Right kidney (tissue), 9 donors: ENCODE measurements at places on chromosomes 2 and 18.

- no peak for DNase-seq
Observed at GRCh38 chr2:225367482-225367881, 32.0 kb upstream of the NYAP2 start.

GRCh38 chr2:218043701-218044109 lies 25.3 kb upstream of the RUFY4 start:
- no peak for DNase-seq

DNA sequence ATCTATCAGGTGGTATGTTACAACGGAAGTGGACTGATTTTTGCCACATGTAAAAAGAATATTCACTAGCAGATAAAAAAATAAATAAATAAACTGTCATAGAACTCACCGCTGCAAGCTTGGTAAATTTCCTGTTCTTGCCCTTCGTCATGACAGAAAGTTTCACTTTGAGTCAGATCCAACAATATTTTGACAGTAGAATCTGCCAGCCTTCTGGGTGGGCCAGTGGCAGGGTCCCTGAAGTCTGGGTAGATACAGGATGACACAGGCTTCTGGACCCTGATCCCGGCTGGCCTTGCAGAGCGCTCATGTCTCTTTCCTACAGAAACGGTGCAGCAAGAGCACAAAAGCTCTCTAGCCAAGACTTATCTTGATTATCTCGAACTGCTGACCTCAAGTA lies 97.8 kb upstream of the PMAIP1 start:
- DNase-seq: no peak

GRCh38 chr2:236587861-236588815 lies 18.5 kb downstream of the ACKR3 start:
- no peak for DNase-seq

GRCh38 chr2:237915576-237915975 lies 51.2 kb upstream of the UBE2F start:
- DNase-seq: no peak

DNA sequence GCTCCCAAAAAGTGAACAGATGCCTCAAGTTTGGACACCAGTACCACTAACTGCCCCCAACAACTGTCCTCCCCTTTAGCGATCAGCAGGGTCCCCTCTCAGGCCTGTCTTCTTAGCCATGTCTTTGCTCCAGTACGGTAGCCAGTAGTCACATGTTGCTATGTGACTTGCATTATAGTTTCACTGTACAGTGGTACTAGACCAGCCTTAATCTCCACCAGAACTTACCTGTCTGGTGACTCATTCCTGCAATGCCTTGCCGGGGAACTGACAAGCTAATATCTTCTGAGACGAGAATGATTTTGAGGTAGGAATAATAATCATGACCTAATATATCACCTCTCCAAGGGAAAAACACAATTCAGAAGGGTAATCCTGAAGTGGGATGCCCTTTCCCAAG lies 23.7 kb downstream of the ACMSD start:
- no peak for DNase-seq

GRCh38 chr18:75745147-75745546 lies 317.6 kb upstream of the SMIM21 start:
- no peak for DNase-seq

GRCh38 chr2:9208875-9209274 lies 2.3 kb downstream of the ASAP2 start:
- no peak for DNase-seq

DNA sequence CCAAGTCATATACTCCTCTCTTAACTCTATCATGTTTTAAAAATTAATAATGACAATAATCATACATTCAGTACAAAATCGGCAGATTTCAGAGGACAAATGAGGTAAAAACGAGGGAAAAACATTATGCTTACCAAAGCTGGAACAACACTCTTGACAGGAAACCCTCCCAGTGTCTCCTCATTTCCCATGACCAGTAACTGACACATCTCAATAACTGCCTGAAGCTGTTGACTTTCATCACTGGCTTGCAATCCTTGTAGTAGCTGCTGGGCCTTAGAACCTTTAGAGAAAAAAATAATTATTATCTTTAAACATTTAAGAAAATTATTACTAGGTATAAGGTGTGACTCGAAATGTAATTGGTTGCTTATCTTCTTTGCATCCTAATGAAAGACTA lies 103.6 kb downstream of the TRIP12 start:
- DNase-seq: no peak

- DNase-seq: no peak
Observed at GRCh38 chr2:128557831-128558241, 239.2 kb upstream of the HS6ST1 start.
